Epithelial cell of proximal tubule (primary cell): ENCODE measurements at places on chromosomes 2 and 18.

GRCh38 chr2:151476287-151476686 is 66.6 kb downstream of the RIF1 start:
- DNase-seq: no peak

GRCh38 chr2:182359990-182360662 is 66.7 kb downstream of the PDE1A start:
- DNase-seq: no peak

- peak; percentile 46 for DNase-seq
Observed at GRCh38 chr2:217325251-217325650, 465.4 kb upstream of the TNP1 start.

DNA sequence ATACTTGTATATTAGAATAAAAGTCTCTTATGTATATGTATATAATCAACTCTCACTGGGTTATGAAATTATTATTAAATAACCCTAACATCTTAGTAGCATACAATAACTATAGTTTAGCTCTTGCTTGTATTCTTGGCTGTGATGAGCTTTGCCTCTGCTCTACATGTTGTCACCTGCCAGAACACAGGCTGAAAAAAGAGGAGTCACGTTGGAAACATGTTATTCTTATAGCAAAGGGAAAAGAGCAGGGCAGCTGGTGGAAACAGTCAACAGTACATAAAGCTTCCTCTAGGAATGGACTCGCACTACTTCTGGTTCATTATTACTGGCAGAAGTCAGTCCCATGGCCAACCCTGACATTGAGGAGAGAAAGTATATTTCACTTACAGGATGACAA is 362.0 kb upstream of the KYNU start:
- no peak for DNase-seq

DNA sequence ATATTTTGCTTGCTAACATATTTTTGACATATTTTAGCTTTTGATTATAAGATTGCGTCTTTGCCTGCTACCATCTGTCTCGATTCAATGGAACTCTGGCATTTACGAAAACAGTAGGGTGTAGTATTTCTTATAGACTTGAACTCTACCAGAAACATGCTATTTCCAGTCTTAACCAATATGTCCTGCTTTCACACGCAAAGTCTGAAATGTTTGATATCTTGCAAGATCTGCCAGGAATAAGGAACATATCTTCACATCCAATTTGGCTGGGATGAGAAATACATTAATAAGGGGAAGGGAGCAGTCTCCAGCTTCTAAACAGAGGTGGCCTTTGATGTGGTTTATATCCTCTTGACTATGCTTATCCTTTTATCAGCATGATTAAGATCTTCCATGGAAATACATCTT is 299.4 kb downstream of the ZNF521 start:
- no peak for DNase-seq

DNA sequence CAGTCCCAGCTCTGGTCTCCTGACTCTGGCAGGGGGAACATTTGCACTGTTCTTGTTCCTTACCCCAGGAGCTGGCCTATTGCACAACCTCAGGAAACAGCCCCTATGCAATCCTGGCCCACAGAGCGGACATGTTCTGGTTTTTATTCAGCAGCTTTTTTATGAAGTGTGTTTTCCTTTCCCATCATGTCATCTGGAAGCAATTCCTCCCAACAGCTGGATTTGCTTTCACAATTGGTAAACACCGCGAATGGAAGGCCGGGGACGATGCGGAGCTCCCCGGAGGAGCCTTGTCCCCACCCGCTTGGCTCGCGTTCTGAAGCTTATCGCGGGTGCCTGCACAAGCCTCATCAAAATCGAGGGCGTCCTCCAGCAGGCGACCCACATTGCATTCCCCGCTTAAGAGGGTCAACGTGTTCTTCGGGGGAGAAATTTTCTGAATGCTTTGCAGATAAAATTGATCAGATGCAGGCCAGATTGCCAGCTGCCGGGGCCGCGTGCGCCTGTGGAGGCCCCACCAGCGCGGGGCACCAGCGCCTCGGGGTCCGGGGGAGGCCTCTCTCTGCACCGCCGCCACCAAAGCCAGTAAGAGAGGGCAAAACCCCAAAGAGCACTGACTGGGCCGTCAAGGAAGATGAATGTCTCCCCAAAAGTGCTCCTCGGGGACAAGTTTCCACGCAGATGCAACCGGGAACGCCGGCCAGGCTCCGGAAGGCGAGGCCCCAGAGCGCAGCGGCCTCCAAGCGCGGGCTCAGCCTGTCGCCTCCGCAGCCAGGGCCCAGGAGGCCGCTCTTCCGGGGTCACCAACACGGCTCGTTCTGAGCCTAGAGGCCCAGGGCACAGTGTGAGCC is 60.3 kb upstream of the SP3 start:
- DNase-seq: no peak

- DNase-seq: no peak
Observed at GRCh38 chr2:211396815-211397214, 840.4 kb downstream of the CPS1 start.

GRCh38 chr2:138846216-138846821 is 66.1 kb upstream of the NXPH2 start:
- DNase-seq: no peak

- DNase-seq: no peak
Observed at GRCh38 chr18:54257015-54257414, 12.3 kb upstream of the POLI start.

- no peak for DNase-seq
Observed at GRCh38 chr18:77138270-77138669, 5.7 kb upstream of the MBP start.

DNA sequence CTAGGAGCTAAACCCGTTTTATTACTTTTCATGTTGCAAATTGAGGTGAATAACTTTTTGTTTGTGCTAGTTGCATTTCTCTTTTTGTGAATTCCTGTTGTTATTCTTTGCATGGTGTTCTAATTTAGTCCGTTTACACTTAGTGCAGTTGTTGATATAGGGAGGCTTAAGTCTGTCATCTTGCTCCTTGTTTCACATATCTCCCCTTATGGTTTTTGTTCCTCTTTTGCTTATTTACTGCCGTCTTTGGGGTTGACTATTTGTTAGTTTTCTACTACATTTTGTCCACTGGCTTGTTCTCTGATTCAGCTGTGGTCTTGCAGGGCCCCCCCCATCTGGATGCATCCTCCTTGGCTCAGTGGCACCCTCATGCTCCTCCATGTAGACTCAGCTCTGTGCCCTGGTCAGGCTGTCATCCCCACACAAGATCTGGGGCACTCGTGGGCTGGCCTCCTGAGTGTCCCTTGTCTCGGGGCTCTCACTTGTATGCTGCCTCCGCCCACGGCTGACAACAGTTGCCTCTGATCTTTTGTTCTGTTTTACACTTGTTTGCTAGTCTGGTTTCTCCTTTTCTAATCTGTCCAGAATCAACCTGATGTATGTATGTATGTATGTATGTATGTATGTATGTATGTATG is 42.9 kb upstream of the ASB1 start:
- DNase-seq: no peak

- DNase-seq: no peak
Observed at GRCh38 chr2:88885275-88885674, 193.8 kb downstream of the RPIA start.

GRCh38 chr2:85673716-85674375 is 5.8 kb upstream of the SFTPB start:
- DNase-seq: no peak

DNA sequence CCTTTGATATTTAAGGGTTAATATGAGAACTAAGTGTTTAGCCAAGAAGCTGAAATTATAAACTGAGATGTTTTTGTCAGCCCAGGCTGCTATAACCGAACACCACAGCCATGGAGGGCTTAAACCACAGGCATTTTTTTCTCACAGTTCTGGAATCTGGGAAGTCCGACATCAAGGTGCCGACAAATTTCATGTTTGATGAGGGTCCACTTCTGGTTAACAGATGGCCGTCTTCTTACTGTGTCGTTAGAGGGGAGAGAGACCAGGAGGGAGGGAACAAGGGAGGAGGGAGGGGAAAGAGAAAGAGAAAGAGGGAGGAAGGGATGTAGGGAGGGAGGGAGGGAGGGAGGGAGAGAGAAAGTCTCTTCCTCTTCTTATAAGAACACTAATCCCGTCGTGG is 6.5 kb upstream of the CNDP2 start:
- no peak for DNase-seq

- DNase-seq: no peak
Observed at GRCh38 chr2:128832946-128833663, 514.4 kb upstream of the HS6ST1 start.

- DNase-seq: no peak
Observed at GRCh38 chr2:222833410-222833809, 27.4 kb upstream of the ACSL3 start.

GRCh38 chr18:74148543-74149070 is 284 bp downstream of the TIMM21 start:
- no peak for DNase-seq

DNA sequence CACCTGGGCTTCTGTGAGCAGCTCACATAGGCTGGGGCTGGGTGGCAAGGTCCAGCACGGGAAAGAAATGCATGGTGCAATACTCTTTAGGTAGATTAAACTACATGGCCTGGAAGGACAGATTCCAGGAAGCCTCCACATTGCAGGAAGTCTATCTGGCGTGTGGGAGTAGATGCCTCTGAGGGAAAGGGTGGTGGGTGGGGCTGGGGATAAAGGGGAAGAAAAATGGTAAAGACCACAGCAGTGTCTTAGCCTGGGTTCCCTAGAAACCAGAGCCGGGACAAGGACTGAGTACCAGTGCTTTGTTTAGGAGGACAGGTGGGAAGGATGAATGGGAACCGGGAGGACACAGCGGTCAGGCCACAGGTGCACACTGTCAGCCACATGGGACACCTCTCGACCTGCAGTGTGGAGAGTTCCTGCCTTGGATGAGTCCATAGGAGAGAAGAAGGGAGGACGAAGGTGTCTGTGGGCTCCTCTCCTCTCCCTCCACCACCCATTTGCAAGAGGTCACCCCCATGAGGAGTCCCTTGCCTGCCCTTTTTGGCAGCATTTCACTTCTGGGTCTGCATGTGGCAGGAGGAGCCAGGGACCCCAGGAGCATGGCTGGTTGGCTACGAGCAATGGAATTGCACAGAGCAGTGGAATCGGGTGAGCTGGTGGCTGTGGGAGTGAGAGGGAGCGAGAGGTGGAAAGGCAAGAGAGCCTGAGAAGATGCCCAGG is 91.5 kb upstream of the HS6ST1 start:
- no peak for DNase-seq

GRCh38 chr18:63477968-63478367 is 1.2 kb downstream of the SERPINB5 start:
- no peak for DNase-seq

- DNase-seq: no peak
Observed at GRCh38 chr2:56034258-56034657, 110.7 kb upstream of the EFEMP1 start.

DNA sequence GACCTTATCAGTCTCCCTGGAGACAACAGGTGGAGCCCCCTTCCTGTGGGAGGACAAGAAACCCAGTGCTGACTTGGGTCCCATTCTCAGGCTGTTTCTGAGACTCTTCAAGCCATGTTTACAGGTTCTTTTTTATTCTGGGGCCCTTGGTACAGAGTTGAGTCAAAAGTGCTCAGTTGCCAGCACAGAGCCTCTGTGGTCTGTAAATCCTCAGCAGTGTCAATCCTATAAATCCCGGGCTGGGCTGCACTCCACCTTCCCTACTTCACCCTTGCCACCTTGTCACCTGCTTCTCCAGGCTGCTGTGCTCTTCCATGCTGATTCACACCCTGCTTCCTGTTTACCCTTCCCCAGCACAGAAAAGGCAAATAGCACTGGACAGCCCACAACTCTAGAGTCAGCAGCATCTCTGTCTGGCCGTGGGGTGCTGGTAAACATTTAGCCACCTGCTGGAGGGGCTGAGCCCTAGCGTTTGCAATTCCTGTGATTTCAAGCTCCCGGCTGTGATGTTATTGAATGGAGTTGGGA is 74.7 kb downstream of the TNFRSF11A start:
- no peak for DNase-seq

DNA sequence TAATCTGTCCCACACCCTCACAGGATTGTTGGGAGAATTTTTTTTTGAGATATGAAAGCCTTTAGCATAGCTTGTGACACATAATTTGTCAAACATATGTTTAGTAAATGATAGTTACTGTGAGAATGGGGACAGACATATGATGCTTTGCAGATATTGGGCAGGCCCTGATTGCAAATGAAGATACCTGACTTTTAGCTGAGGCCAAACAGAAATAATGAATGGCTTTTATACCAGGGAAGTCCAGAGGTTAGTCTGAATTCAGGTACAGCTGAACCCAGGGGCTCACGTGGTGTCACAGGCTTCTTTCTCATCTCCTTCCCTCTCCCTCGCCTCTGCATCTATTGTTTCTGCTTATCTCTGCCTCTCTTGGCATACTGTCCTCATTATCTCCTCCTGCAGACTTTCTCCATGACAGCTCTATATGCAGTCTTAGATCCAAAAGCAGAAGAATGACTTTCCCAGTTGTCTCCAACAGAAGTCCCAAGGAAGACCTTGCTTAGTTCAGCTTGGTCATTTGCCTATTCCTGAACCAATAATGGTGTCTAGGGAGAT is 4.9 kb upstream of the WNT10A start:
- DNase-seq: no peak

DNA sequence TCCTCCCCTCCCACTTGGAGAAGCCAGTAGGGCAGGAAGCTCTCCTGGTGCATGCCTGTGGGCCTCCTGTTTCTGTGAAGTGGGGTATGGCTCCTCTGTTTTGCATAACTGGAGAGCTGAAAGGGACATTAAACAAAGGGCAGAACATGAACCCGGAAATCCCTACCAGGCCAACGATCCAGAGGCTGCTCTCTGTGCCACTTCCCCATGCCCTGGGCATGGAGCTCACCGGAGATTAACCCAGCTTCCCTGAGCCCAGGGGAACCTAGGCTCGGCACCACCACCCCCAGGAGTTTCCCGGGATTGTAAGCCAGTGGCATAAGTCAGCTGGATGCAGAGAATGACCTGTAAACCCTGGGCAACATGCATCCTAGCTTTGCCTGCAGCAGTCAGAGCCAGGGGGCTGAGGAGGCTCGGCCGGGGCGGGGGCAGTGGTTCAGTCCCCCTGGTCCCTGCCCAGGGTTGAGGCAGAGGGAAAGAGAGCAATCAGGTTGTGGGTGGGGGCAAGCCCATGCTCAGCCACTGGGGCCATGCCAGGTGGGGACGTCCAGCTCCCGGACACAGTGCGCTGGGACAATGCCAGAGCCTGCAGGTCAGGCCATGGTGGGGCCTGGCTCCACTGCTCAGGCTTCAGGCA is 49.5 kb downstream of the TIMM21 start:
- DNase-seq: no peak

- DNase-seq: no peak
Observed at GRCh38 chr2:31037058-31037457, 101.2 kb downstream of the GALNT14 start.
